Esophagus muscularis mucosa (tissue), 4 donors: ENCODE measurements at places on chromosomes 3 and 15. TPM values are rescaled to one million over a fixed set of nuclear protein-coding genes. Genes with fewer than 3 reads are reported as not detected.

ZNF106 gene
- total RNA-seq: 440 TPM

GRCh38 chr15:68023307-68024101 is 30.6 kb upstream of the PIAS1 start:
- no peak for DNase-seq

DNA sequence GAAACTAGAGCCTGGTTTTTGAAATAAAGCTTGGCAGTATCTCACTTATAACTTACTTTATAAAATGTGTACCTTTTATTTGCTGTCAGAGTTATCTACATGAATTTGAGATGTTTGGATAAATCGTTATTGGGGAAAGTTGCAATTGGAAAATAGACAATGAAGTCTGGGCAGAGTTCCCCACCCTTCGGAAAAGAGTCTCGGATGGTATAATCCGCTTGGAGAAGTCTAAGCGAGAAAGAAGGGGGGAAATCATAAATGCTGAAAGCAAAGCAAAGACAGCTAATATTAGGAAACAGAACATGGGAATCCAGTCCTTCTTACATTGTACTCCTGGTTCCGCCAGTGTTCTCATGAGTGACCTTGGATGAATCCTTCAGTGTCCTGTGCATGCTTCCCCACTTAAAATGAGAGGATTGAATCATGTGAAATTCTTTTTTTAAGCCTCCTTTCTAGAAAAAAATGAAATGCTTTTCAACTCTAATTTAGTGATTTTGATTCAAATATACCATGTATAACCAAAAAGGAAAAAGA is 162.4 kb downstream of the ATG7 start:
- no peak for DNase-seq

DNA sequence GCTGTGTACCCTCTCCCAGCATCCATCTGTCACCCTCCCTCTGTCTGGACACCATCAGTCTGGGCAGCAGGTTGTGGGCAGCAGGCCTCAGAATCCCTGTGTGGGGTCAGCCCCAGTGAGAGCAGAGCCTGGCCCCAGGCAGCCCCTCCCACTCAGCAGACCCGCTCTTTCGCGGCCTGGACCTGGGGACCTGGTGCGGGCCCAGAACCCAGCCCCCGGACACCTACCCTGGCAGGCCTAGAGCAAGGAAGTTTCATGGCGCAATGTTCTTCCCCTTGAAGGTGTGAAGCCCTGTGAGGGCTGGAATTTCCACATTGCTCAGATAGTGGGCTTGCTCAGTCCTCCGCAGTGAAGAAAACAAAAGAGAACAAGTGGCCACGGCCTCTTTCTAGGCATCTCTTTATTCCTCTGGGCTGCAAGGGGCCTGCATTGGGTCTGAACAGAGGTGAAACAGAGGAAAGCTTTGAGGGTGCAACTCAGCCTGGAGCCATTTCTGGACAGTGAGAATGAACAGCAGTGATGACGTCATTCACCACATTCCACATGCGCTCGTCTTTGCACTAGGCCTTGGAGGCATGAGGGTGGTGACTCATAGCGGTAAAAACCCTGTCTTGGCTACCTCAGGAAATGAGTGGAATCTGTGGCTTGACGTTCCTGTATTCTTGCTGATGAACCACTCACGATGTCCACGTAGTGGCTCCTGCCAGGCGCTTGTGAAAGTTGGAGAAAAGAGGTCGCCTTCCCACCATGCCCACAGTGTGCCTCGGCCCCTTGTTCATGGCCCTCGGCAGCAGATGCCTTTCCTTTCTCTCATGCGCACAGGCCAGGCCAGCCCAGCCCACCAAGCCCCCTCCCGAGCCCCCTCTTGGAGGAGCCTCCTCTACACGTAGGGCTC is 66.1 kb downstream of the SLC30A4 start:
- DNase-seq: no peak

CERS3 gene
- total RNA-seq: not detected

PIF1 gene
- 2.3 TPM for total RNA-seq

GRCh38 chr3:159960188-159961148 is 28.2 kb upstream of the IL12A start:
- peak; percentile 60 for DNase-seq

- DNase-seq: no peak
Measured at GRCh38 chr3:142963516-142964448, at the start of gene PAQR9. Gene PAQR9 (minus strand): TSS chr3:142963674. CDS start chr3:142963336, 338 bp downstream.

DNA sequence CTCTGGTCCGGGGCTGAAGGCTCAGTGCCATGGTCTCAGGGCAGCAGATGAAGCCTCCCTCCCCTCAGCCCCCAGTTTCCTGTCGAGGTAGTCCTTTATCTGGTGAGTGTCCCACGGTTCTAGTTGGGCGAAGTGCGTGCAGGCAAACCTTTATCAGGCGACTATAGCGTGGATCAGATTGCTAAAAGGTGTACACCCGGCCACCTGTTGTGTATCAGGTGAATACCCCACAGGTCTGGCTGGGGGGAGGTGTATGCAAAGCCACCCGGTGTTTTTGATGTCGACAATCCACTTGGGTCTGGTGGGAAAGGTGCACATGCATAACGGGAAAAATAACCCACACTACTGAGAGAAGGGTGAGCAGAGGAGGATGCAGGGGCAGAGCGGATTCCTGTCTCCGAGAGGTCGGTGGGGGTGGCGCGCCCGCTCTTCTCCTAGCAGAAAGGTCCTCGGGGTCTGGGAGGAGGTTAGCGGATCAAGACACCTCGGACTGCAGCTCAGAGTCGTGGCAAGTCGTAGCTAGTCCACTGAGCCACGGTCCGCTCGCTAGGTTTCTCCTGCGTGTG is 507 bp downstream of the SLC12A6 start:
- DNase-seq: no peak

DNA sequence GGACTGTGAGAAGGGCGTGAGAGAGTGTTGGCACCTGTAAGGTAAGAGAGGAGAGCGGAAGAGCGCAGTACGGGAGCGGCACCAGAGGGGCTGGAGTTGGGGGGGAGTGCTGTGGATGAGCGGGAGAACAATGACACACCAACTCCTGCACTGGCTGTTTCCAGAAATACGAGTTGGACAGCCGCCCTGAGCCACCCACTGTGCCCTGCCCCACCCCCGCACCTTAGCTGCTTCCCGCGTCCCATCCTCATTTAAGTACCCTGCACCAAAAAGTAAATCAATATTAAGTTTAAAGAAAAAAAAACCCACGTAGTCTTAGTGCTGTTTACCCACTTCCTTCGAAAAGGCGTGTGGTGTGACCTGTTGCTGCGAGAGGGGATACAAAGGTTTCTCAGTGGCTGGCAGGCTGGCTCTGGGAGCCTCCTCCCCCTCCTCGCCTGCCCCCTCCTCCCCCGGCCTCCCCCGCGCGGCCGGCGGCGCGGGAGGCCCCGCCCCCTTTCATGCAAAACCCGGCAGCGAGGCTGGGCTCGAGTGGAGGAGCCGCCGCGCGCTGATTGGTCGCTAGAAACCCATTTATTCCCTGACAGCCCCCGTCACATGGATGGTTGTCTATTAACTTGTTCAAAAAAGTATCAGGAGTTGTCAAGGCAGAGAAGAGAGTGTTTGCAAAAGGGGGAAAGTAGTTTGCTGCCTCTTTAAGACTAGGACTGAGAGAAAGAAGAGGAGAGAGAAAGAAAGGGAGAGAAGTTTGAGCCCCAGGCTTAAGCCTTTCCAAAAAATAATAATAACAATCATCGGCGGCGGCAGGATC is at the start of gene SOX2:
SOX2 (plus strand) TSS at position 601 of the 811 bp plus-strand sequence. CDS start 436 bp downstream, outside the sequence.
- DNase-seq: peak; percentile 90

GRCh38 chr3:108012304-108012703 is 78.5 kb downstream of the CD47 start:
- no peak for DNase-seq

- no peak for DNase-seq
Measured at GRCh38 chr3:29486096-29486495, 205.2 kb downstream of the RBMS3 start.

DNA sequence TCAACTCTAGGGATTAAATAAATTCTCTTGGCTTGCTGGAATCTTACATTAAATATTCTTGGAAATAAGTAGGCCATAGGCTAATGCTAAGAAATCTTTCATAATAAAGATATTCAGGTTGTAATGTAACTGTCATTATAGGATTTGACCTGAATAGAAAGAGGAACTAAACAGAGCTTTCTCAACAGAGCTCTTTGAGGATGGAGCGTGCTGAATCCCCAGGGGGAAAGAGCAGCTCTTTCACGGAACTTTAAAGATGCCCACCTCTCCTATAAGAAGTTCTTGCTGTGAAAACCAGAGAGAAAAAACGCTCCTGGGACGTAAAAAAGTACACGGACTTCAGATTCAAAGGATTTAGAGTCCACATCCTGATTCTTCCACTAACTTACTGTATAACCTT is 77.9 kb downstream of the NTRK3 start:
- DNase-seq: no peak

- DNase-seq: no peak
Measured at GRCh38 chr3:94293793-94294195, 230.9 kb downstream of the NSUN3 start.

TMCC1 gene
- 24.5 TPM for total RNA-seq

DNA sequence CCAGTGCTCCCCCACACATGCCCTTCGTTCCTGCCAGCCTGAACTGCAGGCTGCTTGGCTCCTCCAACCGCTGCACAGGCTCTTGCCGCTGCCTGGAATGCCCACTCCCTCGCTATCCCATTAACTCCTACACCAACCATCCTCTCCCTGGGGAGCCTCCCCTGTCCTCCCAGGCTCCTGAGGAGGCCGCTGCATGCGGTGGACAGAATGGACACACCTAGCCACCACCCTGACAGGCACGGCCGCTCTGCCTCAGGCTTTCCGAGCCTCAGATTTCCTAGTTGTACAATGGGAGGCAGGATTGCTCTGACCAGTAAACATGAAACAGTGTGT is 2.3 kb downstream of the PLXNB1 start:
- DNase-seq: no peak

DAZL gene
- not detected for total RNA-seq

GRCh38 chr3:48425281-48425812 is 4.5 kb downstream of the PLXNB1 start:
- DNase-seq: no peak

TRPM1 gene
- not detected for total RNA-seq

- no peak for DNase-seq
Measured at GRCh38 chr3:195556390-195556789, 13.3 kb upstream of the PPP1R2 start.

DNA sequence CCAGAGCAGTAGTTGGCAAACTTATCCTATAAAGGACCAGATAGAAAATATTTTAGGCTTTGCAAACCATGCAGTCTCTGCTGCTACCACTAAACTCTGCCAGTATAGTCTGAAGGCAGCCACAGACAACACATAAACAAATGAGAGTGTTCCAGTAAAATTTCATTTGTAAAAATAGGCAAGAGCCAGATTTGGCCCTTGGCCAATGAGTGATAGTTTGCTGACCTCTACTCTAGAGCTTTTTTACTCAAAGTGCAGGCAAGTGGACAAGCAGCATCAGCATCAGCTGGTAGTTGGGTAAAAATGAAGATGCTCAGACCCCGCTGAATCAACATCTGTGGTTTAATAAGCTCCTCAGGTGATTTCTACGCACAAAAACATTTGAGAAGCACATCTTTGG is 269.8 kb downstream of the NTRK3 start:
- DNase-seq: no peak

DNA sequence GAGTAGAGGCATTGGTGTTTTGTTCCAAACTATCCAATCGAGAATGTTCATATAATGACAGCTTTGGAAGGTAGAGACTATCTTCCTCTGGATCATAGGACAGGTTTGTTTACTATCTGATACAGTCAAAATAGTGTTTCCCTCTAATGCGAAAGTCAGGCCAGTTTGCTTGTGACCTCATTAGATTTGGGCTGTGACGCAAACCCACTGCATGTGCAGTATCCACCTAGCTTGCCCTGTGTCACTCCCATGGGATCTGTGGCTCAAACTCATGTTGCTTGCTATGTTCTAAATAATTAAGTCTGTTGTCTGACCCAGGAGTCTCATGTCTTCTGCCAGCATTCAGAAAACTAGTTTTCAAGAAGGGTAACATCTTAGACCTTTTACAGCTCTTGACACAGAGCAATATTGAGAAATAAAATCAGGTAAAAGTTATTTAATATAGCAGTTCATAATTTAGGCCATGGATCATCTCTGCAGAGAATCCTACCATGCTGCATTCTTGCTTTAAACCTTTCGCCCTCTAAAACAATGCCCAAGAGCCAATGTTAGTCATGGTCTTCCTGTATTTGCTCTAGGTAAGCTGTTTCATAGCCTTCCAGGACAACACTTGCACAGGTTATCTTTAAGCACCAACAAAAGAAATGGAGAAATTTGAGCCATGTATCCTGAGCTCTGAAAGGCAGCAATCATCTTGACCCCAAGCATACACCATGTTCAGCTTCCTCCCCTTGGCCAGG is 26.4 kb downstream of the NIT2 start:
- no peak for DNase-seq

CPN2 gene
- not detected for total RNA-seq

- DNase-seq: no peak
Measured at GRCh38 chr3:33915796-33916546, 117.5 kb downstream of the PDCD6IP start.

GPR171 gene
- 0.58 TPM for total RNA-seq

DNA sequence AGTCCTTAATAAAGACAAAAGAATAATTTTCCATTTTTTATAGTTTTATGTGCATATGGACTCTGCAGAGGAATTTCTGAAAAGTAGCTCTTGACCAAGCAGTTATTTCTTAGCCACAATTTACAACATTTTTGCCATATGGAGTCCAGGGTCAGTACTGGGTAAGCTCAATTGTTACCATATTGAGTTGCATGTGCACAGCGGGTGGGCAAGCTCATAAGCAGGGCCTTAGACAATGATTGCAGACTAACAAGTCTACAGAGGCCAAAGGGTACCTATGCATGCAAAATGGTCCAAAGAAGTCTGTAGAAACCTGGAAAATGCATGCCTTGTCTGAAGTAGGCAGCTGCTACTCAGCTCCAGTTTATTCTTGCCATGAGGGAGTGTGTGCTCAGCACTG is 19.0 kb upstream of the ARHGEF26 start:
- no peak for DNase-seq

- no peak for DNase-seq
Measured at GRCh38 chr15:85406916-85407315, 26.5 kb downstream of the AKAP13 start.

GRCh38 chr15:73794443-73795133 is 41.4 kb upstream of the INSYN1 start:
- DNase-seq: no peak

DNA sequence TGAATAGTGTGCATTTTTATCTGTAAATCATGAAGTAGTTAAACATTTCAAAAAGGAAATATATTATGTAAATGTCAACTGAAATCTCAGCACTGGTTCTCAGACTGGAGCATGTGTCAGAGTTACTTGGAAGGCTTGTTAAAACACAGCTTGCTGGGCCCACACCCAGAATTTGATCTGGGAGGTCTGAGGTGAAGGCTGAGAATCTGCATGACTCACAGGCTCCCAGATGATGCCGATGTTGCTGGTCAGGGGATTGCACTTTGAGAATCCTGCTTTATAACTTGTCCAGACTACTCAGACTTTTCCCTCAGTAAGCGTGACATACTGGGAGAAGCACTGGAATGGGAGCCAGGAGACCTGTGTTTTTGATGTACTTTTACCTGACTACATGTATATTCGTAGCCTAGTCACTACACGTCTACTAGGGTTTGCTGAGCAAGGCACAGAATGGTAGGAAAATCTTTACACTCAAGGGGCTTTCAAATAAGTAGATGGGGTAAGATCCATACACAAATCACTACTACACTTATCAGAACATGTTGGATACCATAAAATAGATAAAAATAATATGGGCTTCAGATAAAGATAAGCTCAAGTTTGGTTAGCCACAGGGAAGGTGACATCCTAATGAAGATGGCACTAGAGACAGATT is 77.1 kb upstream of the MEX3B start:
- DNase-seq: no peak
